ENCODE measurements at places on chromosomes 12 and 14.

- DNase-seq, result no peak
Observed at GRCh38 chr12:11170810-11171144, 217 bp upstream of the SMIM10L1 start.

DNA sequence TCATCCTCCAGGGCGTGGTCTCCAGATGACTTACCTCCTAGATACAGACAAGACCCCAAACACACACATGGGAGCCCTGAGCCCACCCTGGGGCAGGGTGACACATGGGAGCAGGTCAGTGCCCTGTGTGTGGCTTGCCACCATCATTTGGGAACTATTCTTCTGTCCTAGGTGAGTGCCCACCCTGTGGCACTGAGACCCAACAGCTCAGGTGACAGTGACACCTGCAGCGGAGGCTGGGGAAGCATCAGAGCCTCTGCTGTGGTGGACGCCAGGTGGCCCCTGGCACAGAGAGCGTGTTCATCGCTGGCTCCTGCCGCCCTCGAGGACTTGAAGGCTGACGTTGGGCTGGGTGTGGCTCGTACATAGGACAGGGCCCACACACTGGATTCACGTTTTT, 23.0 kb downstream of the SFSWAP start:
- DNase-seq, result no peak

DNA sequence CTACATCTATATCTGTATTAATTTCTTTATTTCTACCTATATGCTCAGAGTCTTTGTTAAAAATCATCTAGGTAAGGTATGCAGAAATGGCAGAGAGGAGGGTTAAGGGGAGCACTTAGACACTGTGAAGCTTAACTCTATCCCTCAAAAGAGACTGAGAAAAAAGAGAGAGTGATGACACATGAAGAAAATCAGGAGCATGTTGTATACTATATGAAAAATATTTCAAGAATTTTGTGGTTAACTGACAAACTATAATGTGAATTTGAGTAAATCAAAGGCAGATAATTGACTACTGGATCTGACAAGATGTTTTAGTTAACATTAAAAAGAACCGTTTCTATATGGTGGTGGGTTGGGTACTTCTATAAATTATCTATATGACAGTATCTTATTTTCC, 1814.2 kb upstream of the SEL1L start:
- no peak for DNase-seq

GRCh38 chr12:51281202-51281924, 11.1 kb upstream of the SMAGP start:
- DNase-seq, result no peak

- DNase-seq, result no peak
Observed at GRCh38 chr12:106957583-106957982, 1.9 kb downstream of the TMEM263 start.
